CD4-positive, CD25-positive, alpha-beta regulatory T cell (primary cell): ENCODE measurements at places on chromosomes 1 and 21. TPM values are rescaled to one million over a fixed set of nuclear protein-coding genes. Genes with fewer than 3 reads are reported as not detected.

DNA sequence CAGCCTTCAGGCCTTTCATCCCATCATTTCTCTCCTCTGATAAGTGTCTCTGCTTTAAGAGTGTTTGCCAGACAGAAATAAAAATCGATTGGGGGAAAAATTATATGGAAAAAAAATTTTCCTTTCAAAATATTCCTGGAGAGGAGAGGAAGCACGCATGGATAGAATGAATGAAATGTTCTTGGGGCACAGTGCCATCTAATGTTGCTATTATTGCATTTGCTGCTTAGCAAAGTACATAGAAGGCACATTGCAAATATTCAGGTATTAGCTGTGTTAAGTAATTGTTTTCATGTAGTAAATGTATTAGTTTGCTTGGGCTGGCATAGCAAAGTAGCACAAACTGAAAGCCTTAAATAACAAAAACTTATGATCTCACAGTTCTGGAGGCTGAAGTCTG is 18.1 kb downstream of the B3GALT5 start:
- no peaks in the 10 kb centered on the region for H3K36me3 ChIP-seq
- no peak overlapping the region for H3K4me3 ChIP-seq
- H3K27me3 ChIP-seq = no peaks in the 10 kb centered on the region
- H3K27ac ChIP-seq = no peak overlapping the region
- no peaks in the 10 kb centered on the region for H3K4me1 ChIP-seq

- H3K4me1 ChIP-seq = peaks cover 15% of the 10 kb centered on the region
- no peak overlapping the region for H3K27ac ChIP-seq
- H3K27me3 ChIP-seq = peaks cover 28% of the 10 kb centered on the region
- H3K4me3 ChIP-seq = peak overlapping the region; percentile 18
These were observed 364 bp upstream of the BCAR3 start for GRCh38 chr1:93681989-93682412.

The H6PD gene
- total RNA-seq = 19.4 TPM

DNA sequence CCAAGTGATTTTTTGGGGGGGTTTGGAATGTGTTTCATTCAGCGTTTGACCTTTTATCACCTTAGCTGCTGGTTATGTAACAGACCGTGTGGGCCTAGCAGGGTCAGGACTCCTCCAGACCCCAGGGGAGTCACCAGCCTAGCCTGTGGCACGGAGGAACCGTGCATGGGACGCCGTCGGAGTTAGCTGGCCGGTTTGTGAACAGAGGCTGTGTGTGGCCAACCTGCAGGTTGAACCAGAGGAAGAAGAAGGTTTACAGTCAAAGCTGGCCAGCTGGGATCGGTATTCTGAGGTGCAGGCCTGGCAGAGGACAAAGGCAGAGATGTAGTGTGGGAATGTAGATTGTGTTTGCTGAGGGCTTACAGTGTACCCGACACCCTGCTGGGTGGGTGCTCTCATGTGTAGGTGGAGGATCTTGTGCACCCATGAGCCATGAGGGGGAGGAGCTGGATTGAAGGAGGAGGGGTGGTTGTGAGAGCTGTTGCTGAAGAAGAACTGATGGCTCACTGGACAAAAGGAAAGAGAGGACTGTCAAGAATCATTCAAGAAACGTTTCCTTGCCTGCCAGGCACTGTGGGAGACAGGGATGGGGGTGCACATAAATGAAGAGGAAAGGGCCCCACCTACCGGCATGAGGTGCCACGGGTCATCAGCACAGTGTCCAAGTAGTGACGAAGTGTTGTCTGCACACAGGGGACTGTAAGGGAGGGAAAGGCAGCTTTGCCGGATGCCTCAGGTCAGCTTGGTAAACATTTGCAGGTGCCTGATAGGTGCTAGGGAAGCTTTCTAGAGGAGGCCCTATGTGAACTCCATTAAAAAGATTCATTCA is 40.0 kb upstream of the PWP2 start:
- no peak for DNase-seq
- peaks cover 17% of the 10 kb centered on the region for H3K4me1 ChIP-seq
- H3K4me3 ChIP-seq = no peak overlapping the region
- H3K36me3 ChIP-seq = peaks cover 71% of the 10 kb centered on the region
- H3K27ac ChIP-seq = no peak overlapping the region

GRCh38 chr1:97091263-97091662 is 369.7 kb downstream of the PTBP2 start:
- DNase-seq = no peak
- H3K27me3 ChIP-seq = no peaks in the 10 kb centered on the region
- no peak overlapping the region for H3K27ac ChIP-seq
- no peak overlapping the region for H3K4me3 ChIP-seq
- H3K4me1 ChIP-seq = no peaks in the 10 kb centered on the region
- peaks cover 4% of the 10 kb centered on the region for H3K36me3 ChIP-seq

DNA sequence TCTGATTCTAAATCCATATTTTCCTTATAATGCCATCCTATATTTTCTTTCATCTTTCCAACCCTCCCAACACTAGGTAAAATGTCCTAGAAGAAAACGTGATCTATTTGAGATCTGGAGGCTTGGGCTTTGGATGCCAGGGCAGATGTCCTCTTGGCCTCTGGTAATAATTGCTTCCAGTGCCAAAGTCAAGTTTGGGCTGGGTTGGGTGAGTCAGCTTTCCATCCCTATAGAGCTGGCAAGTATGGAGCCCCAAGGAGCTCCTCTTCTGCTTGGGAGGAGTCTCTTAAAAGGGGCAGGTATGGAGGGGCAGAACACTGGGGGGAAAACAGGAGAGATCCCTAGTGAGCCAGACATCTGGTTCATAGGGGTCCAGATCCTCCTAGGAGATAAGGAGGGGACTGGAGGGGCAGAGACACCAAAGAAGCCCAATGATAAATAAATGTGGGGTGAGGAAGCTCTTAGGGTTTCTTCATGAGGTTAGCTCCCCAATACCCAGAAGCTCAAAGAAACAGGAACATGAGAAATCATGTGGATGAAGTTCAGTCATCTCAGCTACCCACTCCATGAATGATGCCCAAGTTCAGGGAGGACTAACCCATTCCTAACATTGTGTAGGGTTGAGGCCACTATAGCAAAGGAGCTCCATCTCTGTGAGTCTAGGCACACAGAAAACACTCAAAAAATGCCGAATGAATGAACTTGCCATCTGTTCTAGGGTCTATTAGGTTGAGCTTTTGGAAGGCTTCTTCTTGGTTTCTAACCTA is 3.5 kb downstream of the C1orf116 start:
- no peaks in the 10 kb centered on the region for H3K36me3 ChIP-seq
- no peaks in the 10 kb centered on the region for H3K4me1 ChIP-seq
- H3K27me3 ChIP-seq = peaks cover 34% of the 10 kb centered on the region
- no peak overlapping the region for H3K27ac ChIP-seq
- H3K4me3 ChIP-seq = no peak overlapping the region

GRCh38 chr1:89130716-89131115 is 4.8 kb upstream of the GBP2 start:
- H3K4me3 ChIP-seq = no peak overlapping the region
- DNase-seq = no peak
- no peaks in the 10 kb centered on the region for H3K27me3 ChIP-seq
- peaks cover 20% of the 10 kb centered on the region for H3K4me1 ChIP-seq

- H3K36me3 ChIP-seq = no peaks in the 10 kb centered on the region
- DNase-seq = no peak
- no peaks in the 10 kb centered on the region for H3K27me3 ChIP-seq
- no peak overlapping the region for H3K4me3 ChIP-seq
- no peaks in the 10 kb centered on the region for H3K4me1 ChIP-seq
These were observed 688.9 kb upstream of the ADGRL2 start for GRCh38 chr1:81111818-81112217.

GRCh38 chr1:83103341-83103740 is 895.6 kb downstream of the TTLL7 start:
- H3K4me1 ChIP-seq = no peaks in the 10 kb centered on the region
- no peaks in the 10 kb centered on the region for H3K36me3 ChIP-seq
- no peaks in the 10 kb centered on the region for H3K27me3 ChIP-seq
- DNase-seq = no peak
- H3K27ac ChIP-seq = no peak overlapping the region

The UTS2 gene
- 8.0 TPM for total RNA-seq

GRCh38 chr21:37555672-37556261 is 189.2 kb downstream of the DYRK1A start:
- H3K27ac ChIP-seq = no peak overlapping the region
- DNase-seq = no peak
- H3K4me1 ChIP-seq = no peaks in the 10 kb centered on the region
- H3K4me3 ChIP-seq = no peak overlapping the region

DNA sequence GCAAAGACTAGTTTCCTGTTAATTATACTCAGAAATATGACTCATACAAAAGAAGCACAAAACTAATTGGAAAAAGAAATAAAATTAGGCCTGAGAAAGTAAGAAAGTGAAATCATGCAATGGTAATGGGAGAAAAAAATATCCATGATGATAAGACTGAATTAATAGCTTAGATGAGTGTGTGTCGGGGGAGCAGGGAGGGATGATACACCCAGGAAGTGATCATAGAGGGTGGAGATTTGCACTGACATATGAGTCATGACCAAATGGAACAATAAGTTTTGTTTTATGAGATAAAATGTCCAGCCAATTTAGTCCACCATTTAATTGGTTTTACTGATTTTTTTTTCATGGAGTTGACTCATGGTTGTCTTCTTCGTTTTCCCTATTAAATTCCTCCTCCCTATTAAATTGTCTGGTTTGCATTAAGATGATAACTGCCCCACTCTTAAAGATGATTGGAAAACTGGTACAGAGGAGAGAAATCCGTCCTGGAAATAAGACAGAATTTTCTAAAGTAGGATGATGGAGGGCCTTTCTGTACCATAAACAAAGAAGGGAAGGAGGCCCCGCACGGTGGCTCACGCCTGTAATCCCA is 111.7 kb upstream of the KCNJ6 start:
- H3K4me3 ChIP-seq = no peak overlapping the region
- H3K27ac ChIP-seq = no peak overlapping the region
- DNase-seq = no peak

- no peaks in the 10 kb centered on the region for H3K27me3 ChIP-seq
- H3K36me3 ChIP-seq = no peaks in the 10 kb centered on the region
- DNase-seq = no peak
- H3K4me3 ChIP-seq = peak overlapping the region; percentile 58
- H3K27ac ChIP-seq = peak overlapping the region; percentile 3
- peaks cover 35% of the 10 kb centered on the region for H3K4me1 ChIP-seq
These were observed 128.1 kb downstream of the MRPS6 start for GRCh38 chr21:34201481-34201858.

The NOC2L gene
- 54.0 TPM for total RNA-seq

GRCh38 chr1:190168116-190168892 is 309.4 kb downstream of the BRINP3 start:
- H3K36me3 ChIP-seq = no peaks in the 10 kb centered on the region
- no peaks in the 10 kb centered on the region for H3K4me1 ChIP-seq
- no peak overlapping the region for H3K4me3 ChIP-seq
- no peak for DNase-seq
- H3K27ac ChIP-seq = no peak overlapping the region

DNA sequence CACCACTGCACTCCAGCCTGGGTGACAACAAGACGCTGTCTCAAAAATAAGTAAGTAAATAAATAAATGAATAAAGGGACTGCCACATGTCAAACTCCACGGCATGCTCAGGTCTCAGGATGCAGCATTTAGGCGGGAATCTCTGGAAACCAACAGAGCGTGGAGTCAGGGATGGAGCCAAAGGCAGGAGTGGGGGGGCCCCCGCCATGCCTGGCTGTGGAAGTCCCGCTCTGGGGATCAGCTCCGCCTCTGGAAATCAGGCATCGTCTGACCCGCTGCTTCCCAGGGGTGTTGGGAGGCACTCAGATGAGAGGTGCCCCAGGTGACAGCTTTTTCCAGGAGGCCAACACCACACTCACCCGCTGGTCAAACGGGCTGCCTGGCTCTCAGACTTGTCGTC is 20.2 kb downstream of the KIF17 start:
- no peak overlapping the region for H3K4me3 ChIP-seq
- no peaks in the 10 kb centered on the region for H3K36me3 ChIP-seq
- DNase-seq = no peak
- no peak overlapping the region for H3K27ac ChIP-seq
- H3K4me1 ChIP-seq = peaks cover 10% of the 10 kb centered on the region

The CELA2B gene
- not detected for total RNA-seq

DNA sequence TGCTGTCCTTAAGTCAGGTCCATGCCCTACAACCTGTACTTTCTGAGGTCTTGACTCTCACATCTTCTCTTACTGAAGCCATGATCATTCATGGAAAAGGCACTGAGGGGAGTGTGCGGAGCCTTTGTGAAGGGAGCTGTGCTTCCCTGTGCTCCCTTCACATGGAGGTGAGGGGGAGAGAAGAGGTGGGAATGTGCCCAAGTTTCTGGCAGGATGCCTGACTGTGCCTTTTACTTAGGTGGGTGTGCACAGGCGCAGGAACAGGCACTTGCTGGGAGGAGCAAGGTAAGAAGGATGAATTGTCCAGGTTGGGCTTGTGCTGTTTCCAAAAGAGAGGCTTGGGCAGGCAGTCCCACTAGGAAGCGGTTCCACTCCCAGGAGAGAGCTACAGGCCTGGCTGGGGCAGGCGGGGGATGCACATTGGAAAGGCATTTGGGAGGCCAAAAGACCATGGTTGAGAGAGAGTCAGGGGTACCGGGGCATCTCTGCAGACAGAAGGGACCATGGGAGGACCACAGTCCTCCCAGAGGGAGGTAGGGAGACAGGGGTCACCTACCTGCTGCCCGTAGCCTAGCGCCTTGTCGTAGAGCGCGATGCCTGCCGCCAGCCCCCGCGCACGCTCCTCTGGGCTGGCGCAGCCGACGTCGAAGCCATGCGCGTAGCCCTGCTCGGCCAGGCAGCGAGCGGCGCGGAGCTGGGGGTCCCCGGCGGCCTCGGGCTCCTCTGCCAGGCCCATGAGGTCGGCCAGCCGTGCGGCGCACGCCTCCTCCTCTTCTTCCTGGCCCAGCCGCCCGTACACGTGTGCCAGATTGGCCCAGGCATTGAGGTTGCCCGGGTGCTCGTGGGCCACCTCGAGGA is 853 bp downstream of the TTC22 start:
- H3K27me3 ChIP-seq = no peaks in the 10 kb centered on the region
- DNase-seq = no peak
- H3K4me3 ChIP-seq = peak overlapping the region; percentile 87
- H3K36me3 ChIP-seq = peaks cover 11% of the 10 kb centered on the region
- peaks cover 34% of the 10 kb centered on the region for H3K4me1 ChIP-seq
- peak overlapping the region; percentile 63 for H3K27ac ChIP-seq

DNA sequence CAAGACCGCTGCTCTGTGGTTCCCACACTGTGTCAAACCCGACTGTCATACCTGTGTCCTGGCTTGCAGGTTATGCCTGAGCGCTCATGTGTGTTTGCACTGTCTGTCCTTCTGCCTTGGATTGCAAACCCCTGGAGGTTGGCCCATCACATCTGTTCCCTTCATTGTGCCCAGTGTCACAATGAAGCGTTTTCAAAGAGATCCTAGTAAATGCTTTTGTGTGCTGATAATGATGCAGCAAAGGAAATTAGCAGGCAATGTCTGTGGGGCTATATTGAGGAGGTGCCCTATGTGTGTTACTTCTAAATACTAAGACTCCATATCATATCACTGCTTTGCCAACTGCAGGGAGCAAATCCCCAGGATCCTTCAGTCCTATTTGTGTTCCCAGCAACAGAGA is 424.4 kb upstream of the NFIA start:
- H3K36me3 ChIP-seq = no peaks in the 10 kb centered on the region
- H3K27me3 ChIP-seq = no peaks in the 10 kb centered on the region
- no peaks in the 10 kb centered on the region for H3K4me1 ChIP-seq
- no peak overlapping the region for H3K4me3 ChIP-seq
- no peak for DNase-seq
- H3K27ac ChIP-seq = no peak overlapping the region
